Activated CD8-positive, alpha-beta memory T cell treated with anti-CD3 and anti-CD28 coated beads, Interleukin-2, amount 50 U/mL, for 4 hours (primary cell): ENCODE measurements at places on chromosomes 7 and 10.

DNA sequence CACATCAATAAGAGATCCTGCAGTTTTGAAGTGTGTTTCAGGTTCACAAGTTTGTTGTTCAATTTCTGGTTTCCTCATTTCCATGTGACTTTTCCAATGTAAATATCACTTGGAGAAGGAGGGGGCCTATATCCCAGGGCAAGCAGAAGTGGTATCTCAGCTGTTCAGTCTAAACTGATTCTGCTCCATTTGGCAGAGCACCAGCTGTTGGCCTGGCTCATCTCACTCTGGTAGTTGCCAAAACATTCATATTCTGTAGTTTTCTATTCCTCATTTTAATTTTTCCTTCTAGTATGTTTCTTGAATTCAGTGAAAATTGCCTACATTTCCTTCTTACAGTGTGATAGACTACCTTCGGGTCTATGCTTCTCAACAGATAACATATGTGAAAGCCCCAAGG, 101.8 kb upstream of the TAC1 start:
- DNase-seq: no peak

- DNase-seq: no peak
These were observed 92.0 kb downstream of the MDFIC start for GRCh38 chr7:115013886-115014285.

GRCh38 chr7:138023618-138024342, 21.9 kb upstream of the CREB3L2 start:
- no peak for DNase-seq

- DNase-seq: no peak
These were observed 12.6 kb downstream of the MYPN start for GRCh38 chr10:68121852-68122251.

DNA sequence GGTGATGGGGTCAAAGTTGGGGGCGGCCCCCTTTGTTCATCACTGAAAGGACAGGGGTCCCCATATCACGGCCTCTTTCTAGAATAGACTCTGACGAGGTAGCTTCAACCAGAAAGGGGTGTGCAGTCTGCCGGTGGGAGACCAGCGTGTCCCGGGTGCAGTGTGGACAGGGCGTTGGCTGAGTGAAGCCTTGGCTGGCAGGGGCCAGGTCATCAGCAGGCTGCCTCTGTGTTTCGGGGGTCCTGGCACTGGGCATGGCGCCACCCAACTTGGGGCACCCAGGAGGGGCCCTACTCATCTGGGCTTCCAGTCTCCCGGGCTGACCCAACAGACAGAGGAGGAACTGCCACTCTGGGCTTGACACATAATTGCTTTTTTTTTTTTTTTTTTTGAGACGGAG, 3.5 kb upstream of the AMZ1 start:
- DNase-seq: no peak

GRCh38 chr10:61837755-61838171, 63.7 kb upstream of the ARID5B start:
- no peak for DNase-seq

DNA sequence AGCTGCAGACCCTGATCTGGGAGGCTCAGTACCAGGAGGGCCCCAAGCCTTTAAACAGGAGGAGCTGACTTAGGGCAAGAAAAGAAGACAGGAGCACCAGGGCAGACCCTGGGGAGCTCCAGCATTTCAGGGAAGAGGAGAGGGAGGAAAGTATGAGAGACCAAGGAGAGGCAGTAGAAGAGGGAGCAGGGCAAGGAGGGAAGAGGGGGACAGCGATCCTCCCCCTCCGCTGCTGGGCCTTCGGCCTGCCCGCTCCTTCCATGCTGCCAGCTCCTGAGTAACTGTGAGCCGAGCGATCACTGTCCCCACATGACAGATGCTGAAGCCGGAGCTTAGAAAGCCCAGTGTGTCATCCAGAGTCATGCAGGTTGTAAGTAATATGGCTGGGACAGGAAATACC, 65.9 kb downstream of the ALOX5 start:
- no peak for DNase-seq

GRCh38 chr7:2441430-2442058, 34.7 kb downstream of the GRIFIN start:
- DNase-seq: no peak

GRCh38 chr10:90741926-90742565, 115.8 kb downstream of the HTR7 start:
- DNase-seq: no peak

DNA sequence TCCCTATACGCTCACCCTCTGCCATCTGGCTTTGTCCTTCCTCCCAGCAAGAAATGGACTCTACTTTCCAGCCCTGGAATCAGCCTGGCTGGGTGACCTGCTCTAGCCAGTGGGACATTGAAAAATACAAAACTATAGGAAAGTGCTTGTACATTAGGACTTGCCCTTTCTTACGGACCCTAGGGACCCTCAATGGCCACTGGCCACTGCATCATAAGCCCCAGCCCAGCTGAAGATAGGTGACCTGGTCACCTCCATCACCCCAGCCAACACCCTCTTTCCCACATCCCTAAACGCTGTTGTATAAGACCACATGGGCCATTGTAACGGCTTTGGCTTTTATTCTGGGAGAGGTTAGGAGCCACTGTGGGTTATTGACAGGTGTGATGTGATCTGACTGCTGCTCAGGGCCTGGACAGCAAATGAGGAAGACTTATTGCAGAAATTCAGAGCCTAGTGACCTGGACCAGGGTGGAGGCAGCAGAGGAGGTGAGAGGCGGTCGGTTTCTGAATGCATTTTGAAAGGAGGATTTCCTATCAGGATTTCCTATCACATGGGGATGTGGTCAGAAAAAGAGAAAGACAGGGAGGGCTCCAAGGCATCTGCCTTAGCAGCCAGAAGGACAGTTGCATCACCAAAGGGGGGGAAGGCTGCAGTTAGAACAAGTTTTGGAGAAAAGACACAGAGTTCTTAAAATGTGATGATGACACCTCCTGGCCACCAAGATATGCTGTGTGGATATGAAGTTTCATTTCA, 2.2 kb upstream of the LMBR1 start:
- no peak for DNase-seq

DNA sequence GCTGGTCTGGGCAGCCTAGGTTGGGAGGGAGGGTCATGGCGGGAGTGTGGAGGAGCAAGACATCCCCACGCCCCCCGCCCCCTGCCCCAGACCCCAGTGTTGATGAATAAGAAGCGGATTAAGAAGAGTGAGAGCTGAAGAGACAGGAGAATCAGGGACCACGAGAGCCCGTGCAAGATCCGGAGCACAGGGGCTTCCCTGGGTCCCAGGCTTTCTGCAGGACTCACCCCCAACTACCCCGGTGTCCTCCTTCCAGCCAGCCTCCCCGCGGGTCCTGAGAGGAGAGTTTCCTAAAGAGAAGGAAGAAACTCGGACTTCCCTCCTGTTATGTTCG, 20.1 kb downstream of the GHRHR start:
- no peak for DNase-seq

DNA sequence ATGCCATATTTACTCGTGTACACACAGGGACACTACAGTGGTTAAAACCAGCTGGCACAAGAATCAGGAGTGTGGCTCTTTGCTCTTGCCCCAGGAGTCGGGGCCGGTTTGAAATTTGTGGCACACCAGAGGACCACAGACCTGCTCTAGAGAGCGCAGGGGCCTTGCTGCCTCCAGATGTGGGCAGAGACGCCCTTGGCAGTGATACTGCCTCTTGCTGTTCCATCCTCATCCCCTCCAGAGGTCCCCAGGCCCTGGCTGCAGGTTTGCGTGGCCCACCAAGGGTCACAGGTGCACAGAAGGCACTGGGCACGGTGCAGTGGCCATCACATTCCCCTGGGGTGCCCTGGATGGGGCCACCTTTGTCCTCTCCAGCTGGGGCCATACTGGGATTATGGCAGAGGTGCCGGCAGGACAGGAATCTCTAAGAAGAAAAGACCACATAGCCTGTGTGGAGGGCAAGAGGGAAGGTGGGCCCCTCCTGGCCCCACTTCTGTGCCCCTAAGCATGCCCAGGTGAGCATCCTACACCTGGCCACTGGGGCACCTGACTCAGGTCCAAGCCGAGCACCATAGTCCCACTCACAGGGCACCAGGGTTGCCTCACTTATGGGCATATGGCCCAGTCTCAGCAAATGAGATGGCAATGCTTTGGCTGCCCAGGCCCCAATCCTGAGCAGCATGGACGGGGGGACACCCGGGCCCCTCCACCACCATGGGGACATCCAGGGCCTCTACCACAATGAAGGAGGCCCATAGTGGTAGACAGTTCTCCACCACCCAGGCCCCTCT, 45.6 kb downstream of the FOXL3 start:
- DNase-seq: no peak

DNA sequence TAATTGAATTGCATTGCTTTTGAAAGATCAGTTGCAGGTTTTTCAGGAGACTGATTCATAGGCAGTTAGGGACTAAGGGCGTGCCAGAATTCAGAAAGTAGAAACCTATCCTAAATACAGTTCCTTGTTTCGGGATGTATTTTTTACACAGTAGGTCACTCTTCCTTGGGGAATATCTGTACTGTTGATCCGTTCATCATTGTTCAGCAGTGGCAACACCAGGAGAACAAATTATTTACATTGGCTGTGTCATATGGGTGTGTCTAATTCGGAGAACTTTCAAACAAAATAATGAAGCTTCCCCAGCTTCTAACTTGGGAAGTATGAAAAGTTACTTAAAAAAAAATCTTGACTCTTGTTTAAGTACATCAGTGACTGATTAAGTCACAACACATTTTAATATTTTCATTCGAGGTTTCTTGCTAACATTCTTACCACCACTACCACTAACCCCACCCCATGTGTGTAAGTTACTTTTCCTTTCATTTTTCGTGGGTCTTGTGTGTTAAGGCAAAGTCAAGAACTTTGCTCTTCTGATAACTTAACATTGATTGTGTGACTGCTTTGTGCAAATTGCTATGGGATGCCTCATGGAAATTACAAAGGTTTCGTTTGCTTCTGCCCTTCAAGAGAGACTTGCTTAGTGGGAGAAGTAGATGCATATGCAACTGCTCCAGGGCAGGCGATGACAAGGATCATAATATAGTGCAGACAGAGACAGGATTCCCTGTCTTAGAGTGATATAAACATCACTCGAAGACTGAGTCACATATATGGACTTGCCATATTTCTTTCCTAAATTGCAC, 43.8 kb upstream of the RPA3 start:
- no peak for DNase-seq

DNA sequence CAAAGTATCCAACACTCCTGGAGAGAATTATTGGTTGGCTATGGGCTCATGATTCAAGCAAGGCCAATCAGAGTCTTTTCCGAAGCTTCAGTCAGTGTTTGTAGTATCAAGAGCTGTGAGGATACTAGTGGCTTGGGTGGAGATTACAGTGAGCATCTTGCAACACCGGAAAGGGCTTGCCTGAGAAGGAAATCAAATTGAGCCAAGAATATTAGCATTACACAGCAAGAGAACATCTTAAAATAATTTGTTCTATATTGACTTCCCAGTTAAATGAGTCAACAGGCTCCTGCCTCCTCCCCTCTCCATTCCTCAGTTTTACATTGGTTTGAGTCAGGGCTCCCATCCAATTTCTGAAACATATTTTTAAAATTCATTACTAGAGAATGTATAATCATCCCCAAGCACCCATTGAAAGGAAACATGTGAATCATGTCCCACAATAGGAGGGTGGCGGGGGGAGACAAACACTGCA, 127.4 kb downstream of the ELAPOR2 start:
- DNase-seq: no peak

DNA sequence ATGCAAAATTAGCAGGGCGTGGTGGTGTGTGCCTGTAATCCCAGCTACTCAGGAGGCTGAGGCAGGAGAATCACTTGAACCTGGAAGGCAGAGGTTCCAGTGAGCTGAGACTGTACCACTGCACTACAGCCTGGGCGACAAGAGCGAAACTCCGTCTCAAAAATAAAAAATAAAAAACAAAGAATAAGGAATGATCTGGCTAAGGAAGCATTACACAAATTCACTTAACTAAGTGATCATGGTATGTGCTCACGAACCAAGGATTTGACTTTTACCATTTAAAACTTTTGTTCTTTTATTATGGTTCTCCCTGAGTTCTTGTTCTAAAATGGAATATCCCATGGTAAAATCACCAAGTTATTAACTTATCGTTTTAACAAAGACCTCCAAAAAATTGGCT, 71.2 kb downstream of the SIRT1 start:
- DNase-seq: no peak

DNA sequence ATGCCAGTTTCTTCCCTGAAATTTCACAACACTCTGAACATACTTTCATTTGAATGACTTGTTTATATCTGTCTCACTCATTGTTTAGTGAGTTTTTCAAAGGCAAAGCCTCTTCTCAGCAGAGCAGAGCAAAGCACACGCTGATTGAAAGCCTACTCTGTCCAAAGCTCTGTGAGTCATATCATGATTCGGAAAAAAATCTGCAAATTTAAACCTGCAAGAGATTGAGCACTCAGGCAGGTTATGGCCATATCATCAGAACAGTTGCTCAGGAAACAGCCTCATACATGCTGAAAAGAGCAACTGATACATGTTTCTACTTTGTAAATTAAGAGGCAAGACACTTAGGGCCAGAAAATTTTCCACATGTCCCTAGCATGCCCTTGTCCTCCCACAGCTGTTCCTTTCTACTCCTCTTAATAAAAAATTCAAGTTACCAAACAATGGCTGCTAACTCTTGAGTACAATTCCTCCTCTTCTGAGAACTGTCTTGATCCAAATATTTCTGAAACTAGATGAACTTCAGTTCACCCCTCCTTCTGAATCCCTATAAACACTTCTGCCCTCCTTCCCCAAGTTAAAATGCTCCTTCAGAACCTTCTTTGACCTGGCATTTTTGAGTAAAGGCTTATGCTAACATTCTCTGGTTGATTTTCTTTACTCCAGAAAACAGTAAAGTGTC, 140.6 kb upstream of the HPS1 start:
- DNase-seq: no peak

DNA sequence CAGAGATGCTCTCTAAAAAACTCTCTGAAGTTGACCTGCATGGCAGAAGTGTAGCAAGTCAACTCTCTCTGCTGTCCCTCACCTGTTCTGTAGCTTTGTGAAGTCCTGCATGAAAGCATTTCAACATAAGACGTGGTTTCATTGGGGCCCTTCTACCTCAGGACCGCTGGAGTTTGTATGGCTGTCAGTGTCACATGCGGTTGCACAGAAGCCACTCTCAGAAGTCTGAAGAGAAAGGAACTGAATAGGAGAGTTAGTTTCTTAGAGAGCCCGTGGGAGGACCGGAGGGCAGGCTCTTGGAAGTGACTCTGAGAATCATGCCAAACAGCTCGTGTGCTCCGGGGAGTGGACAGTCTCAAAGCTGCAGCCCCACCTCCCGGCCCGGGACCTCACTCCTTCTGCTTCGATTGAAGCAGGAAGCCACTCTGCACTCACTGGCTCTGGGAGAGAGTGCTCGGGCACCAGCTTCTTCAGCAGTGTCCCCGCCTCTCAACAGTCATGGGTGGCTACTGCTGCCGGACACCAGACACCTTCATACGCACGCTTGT, 486.7 kb downstream of the SDK1 start:
- DNase-seq: no peak
